Eye (tissue), 1 donor: ENCODE measurements at places on chromosomes 16 and 17.

GRCh38 chr17:10050597-10051101, 145.6 kb upstream of the RCVRN start:
- DNase-seq = no peak

DNA sequence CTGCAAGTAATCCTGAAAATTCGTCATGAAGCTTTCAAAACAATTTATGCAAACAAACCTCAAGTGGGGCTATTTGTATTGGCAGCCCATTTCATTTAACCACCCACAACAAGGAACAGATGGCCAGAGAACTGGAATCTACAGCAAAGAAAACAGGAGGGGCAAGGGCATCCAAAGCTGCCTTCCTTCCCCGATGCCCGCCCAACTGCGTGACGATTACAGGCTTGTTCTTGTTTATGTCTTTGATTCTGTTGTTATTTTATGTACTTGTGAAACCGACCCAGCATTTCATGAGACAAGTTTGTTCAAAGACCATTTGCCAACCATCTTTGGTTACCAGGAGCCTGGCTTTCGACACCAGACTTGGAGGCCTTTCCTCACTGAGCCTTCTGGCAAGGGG, 59.1 kb upstream of the IRX6 start:
- DNase-seq = no peak

- no peak for DNase-seq
These were observed 41.4 kb upstream of the BHLHA9 start for GRCh38 chr17:1228781-1229348.

GRCh38 chr17:61183793-61184192, 215.8 kb upstream of the TBX2 start:
- no peak for DNase-seq

DNA sequence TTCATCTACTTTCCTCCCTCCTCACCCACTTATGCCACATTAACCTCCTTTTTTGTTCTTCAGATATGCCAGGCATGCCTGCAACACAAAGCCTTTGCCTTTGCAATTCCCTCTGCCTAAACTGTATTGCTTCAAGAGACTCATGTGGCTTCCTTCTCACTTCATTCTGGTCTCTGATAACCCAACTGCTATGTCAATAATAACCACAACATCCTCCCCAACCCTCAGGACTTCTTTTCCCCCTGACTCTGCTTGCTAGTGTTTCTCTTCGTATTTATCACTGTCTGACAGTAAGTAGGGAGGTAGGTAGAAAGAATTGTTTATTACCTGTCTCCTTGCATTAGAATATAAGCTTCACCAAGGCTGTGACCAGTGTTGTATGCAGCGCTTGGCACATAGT, 22.4 kb downstream of the RBL2 start:
- no peak for DNase-seq

DNA sequence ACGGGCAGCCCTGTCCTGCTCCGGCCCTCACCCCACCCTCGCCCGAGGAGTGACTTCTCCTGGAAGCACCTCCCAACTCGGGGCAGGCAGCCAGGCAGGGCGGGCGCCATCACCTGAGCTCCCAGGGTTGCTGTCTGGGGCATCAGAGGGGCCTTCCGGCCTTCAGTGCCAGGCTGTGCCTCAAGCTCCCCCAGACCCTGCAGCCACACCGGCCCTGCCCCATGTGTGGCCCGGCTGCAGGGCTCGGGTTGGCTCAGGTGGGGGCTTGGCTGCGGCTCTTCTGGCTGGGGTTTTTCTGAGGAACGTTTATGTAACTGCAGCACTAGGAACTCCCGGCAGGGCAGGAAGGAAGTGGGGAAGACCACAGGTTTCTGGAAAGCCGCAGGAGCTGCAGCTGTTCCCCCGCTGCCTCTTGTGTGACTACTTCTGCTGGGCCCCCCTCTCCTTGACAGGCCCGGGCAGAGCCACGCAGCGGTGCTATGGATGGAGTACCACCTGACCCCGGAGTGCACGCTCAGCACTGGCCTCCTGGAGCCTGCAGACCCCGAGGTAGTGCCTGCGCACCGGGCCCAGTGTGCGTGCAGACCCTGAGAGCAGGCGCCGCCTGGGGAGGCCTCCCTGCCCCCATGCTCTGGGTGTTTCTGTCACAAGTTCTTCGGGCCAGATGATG, 45.6 kb downstream of the PRMT7 start:
- DNase-seq = no peak

GRCh38 chr17:30942308-30943079, 20.7 kb downstream of the ADAP2 start:
- peak; percentile 11 for DNase-seq

DNA sequence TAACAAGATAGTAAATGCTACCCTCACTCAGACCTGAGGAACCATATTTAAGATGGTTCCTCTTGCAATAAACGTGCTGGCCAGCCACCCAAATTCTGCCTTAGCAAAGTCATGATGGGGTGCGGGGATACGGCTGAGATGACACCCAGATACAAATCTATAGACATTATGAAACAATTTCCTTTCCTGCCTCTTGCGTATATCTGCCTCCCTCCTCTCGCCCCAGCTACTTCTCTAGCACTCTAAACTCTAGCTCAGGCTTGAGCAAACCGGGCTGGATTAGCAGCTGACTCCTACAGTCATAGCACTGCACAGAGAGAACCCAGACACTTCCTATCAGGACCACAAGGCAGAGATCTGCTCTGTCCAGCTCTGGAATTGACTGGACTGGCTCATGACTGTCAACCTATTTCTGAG, 22.3 kb downstream of the CD300LF start:
- no peak for DNase-seq

DNA sequence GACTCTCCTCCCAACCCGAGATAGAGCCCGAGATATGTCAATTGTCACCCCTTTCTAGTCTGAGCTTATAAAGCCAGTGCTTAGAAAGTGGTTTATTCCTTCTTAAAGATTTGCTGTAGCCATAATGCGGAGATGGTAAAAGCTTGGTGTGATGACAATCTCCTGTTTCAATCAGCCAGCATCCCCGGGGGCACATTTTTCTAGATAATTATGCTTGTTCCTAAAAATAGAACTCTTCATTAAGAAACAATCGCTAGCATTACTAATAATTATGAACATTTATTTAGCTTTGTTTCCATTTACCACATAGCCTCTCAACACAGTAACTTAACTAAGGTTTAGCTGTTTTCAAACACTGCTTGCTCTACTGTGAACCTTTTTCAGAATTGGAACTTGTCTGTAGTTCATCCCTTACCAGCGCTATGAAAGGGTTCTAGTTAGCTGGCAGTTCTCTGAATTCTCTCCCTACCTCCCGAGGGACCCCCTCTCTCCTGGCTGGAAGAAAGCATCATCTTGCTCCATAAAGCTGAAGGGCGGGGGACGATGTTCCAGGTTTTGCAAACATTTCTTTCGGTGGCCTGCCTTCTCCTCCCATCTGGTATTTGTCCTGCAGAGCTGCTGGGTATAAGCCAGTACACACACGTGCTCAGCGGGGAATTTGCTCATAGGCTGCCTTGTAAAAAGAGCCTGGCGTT, 922 bp upstream of the MRPL58 start:
- DNase-seq = peak; percentile 81

- DNase-seq = no peak
These were observed 10.0 kb downstream of the LRRC36 start for GRCh38 chr16:67336648-67337047.

DNA sequence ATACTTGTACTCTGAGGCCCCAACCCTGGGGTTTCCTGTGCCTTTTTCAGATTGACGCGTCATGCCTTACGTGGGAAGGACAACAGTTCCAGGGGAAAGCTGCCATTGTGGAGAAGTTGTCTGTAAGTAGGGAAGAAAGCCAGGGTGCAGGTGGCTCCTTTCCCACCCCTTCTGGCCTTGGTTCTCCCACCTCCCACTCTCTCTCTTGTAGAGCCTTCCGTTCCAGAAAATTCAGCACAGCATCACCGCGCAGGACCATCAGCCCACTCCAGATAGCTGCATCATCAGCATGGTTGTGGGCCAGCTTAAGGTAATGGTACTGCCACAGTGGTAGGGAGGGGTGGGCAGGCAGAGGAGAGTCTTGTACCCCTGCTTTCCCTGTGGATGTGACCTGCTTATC, 4.6 kb upstream of the EDC4 start:
- no peak for DNase-seq

DNA sequence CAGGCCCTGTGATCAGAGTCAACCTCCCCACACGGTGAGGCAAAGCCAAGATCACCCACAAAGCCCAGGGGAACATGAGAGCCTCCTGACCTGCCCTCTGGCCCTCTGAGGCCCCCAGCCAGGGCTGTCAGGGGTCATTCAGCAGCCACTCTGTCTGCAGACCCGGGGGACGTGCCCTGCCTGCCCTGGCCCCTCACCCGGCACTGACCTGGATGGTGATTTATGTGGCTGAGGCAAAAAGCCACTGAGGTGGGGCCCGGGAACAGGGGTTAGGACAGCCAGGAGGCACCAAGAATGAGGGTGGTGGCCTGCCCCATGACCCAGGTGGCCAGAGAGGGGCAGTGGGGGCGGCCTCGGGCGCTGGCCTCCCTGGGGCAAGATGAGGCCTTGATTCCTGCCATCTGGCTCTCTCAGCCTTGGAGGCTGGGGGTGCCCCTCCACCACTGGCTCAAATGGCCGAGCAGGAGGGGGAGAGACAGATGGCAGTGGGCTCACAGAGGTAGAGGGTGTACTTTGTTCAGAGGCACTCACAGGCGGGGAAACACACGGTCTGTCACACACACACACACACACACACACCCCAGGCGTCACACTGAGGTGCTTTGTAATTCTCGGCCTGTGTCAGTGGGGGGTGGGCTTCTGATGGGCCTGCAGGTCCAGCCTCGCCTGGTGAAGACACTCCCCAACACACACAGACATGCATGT, 174.0 kb upstream of the GSE1 start:
- peak; percentile 56 for DNase-seq

DNA sequence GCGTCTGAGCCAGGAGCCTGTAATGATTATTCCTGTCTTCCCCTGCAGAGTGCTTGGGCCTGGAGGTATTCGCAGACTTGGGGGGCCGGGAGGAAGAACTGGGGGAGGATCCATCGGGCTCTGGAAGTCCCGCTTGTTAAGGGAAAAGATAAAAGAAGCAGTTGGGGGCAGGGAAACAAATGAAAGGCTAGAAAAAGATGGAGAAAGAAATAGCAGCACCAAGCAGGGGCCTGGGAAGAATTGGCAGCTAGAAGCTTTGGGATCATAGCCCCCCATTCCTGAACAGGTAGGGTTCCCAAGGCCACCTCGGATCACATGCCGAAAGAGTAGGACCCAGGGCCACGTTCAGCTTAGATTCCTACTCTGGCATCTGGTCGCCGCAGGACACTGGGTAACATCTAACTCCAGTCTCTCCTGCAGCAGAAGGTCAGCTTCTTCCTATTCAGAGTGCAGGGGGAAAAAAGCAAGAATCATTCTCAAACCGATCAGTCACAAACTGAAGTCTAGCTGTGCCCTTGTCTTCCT, 23.6 kb downstream of the ADAM11 start:
- DNase-seq = no peak

DNA sequence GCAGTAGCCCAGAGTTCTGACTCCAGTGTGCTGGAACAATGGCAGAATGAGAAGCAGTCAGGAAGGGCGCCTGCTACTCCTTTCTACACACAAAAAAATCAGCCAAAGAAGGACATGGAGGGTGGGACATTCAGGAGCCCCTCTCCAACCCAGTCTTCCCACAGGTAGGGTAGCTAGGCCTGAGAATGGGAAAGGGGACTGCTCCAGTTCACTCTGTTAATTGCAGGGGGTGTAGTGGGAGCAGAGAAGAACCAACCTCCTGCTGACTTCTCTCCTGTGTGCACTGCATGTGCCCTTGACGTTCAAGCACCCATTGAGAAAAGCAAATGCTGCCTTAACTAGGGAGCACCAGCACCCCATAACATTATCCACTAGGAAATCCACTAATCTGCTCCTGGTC, 119.1 kb upstream of the IRX6 start:
- DNase-seq = no peak

GRCh38 chr17:5123343-5124124, 7.7 kb downstream of the USP6 start:
- peak; percentile 25 for DNase-seq

DNA sequence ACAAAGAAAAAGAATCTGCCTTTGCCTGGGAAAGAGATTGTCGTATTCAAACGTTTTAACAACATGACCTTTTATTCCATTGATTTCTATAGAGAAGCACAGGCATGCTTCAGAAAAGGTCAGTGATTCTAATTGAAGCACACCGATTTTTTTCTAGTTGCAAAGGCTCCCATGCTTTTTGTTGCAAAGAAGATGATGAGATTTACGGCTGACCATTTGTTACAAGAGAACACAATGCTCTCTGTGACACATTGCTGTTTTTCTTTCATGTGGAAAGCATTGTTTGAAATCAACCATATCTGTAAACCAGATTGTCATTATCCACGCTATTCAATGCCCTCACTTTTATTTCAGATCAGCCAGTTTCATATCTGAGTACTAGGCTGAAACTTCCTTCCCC, 99.8 kb downstream of the NLK start:
- peak; percentile 45 for DNase-seq

DNA sequence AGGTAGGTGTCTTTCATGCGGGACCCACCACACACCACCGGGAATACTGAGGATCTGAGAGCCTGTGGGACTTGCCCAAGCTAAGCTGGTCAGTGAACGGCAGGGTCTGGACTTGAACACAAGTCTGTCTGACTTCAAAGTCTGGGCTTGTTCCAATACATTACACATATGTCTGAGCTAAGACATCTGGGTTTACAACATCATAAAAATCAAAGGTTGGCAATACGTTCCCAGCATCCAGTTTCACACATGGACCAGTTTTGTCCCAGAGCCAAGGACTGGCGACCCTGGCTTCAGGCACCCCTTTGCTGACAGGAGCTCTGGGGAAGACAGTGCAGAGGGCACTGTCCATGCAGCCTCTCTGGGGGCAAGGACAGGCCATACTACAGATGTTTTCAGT, 27.9 kb upstream of the AXIN2 start:
- DNase-seq = no peak

DNA sequence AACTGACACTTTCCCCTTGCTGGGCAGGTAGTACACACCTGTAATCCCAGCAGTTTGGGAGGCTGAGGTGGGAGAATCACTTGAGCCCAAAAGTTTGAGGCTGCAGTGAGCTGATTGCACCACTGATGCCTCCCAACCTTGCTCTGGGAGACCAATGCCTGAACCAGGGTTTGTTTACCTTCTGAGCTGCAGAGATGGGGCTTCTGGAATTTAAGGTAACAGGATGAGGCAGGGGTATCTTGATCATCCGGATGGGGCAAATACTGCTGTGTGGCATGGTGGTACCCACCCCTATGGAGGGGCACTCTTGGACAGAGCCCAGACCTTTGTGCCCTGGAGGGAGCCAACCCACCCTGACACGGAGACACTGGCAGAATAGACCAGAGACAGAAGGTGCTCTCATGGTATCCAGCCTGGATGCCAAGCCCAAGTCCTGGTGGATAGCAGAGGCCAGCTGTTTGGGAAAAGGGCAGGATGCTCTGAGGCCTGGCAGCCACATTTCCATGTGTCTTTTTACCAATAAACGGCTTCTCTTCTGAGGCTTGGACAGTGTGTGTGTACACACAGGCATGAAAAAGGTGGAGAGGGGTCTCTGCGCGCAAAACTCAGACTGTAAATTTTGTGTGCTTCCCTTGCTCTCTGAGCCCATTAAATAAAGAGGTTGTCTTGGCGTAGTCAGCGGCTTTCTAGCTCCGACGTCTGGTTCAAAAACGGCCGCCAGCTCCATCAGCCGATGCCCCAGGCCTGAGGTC, 4.4 kb downstream of the ZNF48 start:
- no peak for DNase-seq
